ENCODE measurements at places on chromosomes 3 and 15. TPM values are rescaled to one million over a fixed set of nuclear protein-coding genes. Genes with fewer than 3 reads are reported as not detected.

The GP9 gene
- total RNA-seq = not detected

The OIP5 gene
- total RNA-seq = 37.5 TPM

The GRAMD2A gene
- not detected for total RNA-seq

The KLHL6 gene
- not detected for total RNA-seq

The SLC9C1 gene
- not detected for total RNA-seq

The DNASE1L3 gene
- not detected for total RNA-seq

The GRIP2 gene
- 0.07 TPM for total RNA-seq

The HRG gene
- not detected for total RNA-seq

The PHLDB2 gene
- 58.5 TPM for total RNA-seq

The PIERCE2 gene
- total RNA-seq = 1.00 TPM

The SKIC8 gene
- 90.9 TPM for total RNA-seq

- DNase-seq = no peak
These were observed 38.4 kb downstream of the RFX7 start for GRCh38 chr15:56205061-56205876.

GRCh38 chr3:190074817-190075216, 45.9 kb downstream of the P3H2 start:
- DNase-seq = no peak

DNA sequence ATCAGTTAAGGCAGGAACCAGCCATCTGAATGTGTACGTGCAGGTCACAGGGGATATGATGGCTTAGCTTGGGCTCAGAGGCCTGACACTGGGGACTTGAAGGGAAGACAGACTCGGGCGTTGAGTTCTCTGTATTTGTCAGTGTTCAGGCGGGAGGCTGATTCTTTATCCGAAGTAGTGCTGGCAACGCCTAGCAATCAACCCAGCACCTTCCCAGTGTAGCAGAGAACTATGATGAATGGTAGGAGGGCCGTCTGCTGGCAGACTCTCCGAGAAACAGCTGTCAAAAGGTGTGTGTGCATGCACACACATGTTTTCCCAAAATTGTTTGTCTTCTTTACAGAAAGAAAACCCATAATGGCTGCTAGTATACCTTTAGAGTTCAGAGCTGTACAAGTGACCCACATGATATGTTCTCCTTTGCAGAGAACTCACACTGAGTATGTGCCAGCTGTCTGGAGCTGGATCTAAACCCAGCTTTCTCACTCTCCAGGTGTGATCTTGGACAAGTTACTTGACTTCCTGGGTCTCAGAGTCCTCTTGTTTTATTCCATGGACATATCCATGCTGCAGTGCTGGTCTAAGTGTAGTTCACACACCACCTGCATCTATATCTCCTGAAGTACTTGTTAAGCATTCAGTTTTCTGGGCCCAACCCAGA, 74.5 kb upstream of the LARS2 start:
- no peak for DNase-seq

- DNase-seq = no peak
These were observed 65.3 kb downstream of the CLASP2 start for GRCh38 chr3:33652736-33653135.

DNA sequence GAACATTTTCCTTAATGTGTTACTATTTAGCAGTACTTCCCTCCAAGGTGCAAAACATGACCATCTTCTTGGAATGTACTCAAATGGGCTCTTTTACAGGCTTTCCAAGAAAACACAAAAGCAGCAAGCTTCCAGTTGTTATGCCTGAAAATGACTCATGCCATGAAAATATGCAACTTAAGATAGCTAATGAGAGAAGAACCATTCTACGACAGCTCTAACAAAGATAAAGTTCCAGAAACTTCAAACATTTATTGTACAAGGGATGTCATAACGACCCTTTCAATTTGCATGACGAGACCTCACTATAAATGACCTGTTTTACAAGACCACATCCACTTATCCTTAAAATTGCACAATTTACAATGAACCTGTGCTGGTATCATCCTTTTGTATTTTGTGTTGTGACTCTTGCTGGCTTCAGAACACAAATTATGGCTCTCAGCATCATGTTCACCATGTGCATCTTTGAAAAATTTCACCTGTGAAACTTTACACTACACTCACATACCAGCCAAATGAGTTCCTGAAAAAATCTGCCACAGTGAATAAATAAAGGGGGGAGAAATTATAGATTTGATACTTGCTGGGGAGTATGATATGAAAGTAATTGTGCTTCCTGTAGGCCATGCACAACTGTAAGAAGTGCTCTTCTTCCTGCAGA, 433.7 kb downstream of the MAGI1 start:
- DNase-seq = peak; percentile 21

DNA sequence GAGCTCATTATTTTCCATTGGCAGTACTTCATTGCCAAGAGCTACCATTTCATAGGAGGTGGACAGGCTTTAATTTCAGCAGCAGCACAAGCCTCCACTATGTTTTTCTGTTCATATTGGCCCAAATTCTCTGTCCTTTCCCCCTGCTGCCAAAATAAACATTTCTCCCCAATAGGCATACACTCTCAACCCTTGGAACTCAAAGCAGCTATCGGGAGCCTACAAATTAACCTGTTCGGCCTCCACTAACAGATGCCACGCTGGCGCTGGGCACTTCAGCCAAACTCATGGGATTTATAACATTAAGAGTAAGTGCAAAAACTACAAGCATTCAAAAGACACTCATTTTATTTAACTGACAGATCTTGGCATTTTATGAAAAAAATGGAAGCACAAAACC, 95.7 kb downstream of the NSUN3 start:
- DNase-seq = no peak

GRCh38 chr3:55270976-55271375, 216.1 kb downstream of the WNT5A start:
- peak; percentile 47 for DNase-seq

GRCh38 chr15:92599394-92599970, 56.1 kb downstream of the FAM174B start:
- DNase-seq = peak; percentile 57

DNA sequence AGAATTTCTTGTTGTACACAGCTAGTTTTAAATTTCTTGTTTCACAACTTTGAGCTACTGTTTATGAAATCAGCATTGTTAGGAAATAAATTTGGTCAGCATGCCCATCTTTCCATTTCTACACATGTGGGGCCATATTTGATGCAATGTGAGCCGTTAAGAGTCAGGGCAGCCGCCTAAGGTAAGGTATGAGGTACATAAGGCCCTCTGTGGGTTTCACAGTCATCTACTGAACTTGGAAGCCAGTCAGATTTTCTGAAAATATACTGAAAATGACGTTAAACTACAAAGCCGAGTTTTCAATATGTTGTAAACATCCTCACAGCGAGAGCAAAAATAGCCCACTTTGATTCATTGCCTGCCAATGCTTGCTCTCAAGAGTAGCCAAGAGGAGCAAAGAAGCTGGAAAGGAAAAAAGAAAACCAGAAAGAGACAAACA, 94.7 kb upstream of the PDZRN3 start:
- no peak for DNase-seq
